ENCODE measurements at places on chromosomes 7 and 10.

- DNase-seq = no peak
Observed at GRCh38 chr7:128874140-128875031, 11.7 kb downstream of the ATP6V1F start.

DNA sequence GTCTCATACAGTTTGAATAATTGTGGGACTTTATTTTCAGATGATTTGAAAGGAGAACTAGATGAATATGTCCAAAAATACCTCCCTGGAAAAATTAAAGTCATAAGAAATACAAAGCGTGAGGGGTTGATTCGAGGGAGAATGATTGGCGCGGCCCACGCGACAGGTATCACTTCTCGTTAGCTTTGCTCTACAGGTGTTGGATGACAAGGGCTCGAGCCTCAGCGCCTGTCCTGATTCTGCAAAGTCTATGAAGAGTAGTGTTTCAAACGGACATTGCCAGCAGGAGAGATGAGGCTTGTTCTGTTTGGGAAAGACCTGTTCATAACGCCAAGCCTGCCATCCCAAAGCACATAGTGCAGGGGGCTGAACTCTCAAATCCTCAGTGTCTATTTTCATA is 79.7 kb downstream of the GALNT11 start:
- DNase-seq = no peak

DNA sequence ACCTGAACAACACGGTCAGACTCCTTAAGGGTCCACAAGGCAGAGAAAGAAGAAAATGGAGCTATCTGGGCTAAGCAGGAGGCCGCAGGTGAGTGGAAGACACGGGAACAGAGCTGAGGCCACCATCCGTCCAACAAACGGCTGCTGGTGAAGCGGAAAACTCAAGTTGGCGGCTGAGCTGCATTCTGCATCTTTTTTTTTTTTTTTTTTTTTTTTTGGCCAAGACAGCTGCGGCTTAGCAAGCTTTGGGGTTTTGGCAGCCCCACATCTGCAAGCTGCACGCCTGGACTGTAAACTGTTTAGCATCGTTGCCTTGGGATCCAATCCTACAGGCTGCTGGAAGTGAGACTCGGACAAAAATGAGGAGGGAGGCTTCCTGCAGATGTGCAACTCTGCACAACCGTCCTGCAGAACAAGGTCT is 37.4 kb downstream of the RGS10 start:
- no peak for DNase-seq

GRCh38 chr7:98365863-98366561 is 34.9 kb downstream of the BAIAP2L1 start:
- no peak for DNase-seq

GRCh38 chr7:12865593-12865992 is 178.2 kb downstream of the ARL4A start:
- DNase-seq = no peak

DNA sequence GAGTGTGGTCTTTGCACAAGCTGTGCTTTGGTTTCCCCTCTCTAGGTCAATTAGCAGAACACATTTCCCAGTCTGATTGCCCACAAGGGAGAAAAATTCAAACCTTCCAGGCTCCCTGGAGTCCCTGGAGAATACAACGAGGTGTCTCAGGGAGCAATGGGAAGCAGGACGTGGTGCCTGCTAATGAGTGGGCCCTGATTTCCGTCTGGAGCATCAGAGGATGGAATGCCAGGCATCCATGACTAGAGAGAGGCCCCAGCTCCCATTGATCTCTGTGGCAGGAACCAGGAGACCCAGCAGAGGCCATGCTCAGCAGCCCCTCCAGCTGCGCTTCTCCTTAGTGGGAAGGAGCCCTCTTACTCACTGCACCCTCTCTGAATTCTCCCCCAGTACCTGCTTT is 33.2 kb upstream of the TLX1 start:
- DNase-seq = no peak

DNA sequence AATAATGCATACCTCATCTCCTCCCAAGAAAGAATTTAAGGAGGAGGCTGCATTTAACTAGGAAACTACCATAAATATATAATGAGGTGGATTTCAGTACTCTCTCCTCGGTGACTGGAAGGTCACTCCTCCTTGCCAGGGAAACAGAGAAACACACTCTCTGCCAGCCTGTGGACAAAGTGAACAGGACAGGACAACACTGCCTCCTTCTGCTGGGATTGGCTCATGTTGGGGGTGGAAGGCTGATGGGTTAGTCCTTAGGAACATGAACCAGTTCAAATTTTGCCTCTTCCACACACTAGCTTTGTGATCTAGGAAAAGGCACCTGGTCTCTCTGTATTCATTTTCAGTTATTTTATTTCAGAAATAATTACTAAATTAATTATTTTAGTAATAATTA is 50.6 kb upstream of the STEAP4 start:
- no peak for DNase-seq
